ENCODE measurements at places on chromosomes 7 and 10. TPM values are rescaled to one million over a fixed set of nuclear protein-coding genes. Genes with fewer than 3 reads are reported as not detected.

The ECHS1 gene
- 138 TPM for total RNA-seq

The PSAP gene
- total RNA-seq, result 782 TPM

The PHKG1 gene
- total RNA-seq, result not detected

The TRPV6 gene
- not detected for total RNA-seq

The TMEM270 gene
- total RNA-seq, result not detected

The DEPP1 gene
- total RNA-seq, result 40.5 TPM

The ZNF488 gene
- 0.07 TPM for total RNA-seq

The NKX6-2 gene
- not detected for total RNA-seq

The SFXN3 gene
- 88.3 TPM for total RNA-seq

Data from mammary microvascular endothelial cell (primary cell).